Astrocyte of the spinal cord (primary cell): ENCODE measurements at places on chromosomes 12 and 14.
A peak's percentile ranks its signal among the peaks of the same experiment; 100 is the strongest.

DNA sequence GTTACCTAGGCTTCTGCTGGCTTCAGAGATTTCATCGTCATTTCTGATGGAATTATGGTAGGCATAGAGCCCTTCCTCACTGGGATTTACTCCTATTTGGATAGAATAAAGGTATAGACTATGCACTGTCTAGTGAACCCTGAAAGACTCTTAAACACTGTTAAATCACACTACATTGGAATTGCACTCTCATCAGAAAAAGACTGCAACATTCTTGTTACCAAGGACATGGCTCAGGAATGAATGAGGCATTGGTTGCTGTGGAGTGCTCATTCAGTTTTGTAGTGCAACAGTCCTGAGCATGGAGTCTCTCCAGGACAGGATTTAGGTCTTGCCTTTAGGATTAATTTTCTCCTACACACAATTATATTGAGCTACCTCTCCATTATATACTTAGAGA lies 483.0 kb downstream of the NRXN3 start:
- DNase-seq, result no peak

- no peak for DNase-seq
These were observed 30.8 kb downstream of the NTN4 start for GRCh38 chr12:95759718-95760117.

DNA sequence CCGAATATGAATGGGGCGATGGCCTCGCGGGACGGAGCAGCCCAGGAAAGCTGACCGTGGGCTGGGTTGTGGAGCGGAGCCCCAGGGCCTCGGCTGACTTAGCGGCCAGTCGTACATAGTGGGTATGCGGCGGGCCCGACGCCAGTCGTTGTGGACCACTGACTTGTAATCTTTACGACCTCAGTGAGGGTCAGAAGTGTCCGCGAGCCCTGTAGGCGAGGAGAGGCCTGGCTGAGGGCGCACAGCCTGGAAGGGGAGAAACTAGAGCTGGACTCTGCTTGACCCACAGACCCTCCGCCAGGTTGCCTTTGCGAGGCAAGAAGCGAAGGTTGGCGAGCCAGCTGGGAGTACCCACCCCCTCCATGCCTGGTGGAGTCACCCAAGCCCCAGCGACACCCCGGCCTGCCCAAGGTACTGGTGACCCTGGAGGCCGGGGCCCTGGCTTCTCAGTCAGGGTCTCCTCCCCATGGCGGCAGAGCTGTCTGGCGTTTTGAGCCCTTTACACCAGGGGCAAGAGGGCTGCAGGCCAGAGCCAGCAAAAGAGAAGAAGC lies 15.6 kb upstream of the DYNC1H1 start:
- no peak for DNase-seq

DNA sequence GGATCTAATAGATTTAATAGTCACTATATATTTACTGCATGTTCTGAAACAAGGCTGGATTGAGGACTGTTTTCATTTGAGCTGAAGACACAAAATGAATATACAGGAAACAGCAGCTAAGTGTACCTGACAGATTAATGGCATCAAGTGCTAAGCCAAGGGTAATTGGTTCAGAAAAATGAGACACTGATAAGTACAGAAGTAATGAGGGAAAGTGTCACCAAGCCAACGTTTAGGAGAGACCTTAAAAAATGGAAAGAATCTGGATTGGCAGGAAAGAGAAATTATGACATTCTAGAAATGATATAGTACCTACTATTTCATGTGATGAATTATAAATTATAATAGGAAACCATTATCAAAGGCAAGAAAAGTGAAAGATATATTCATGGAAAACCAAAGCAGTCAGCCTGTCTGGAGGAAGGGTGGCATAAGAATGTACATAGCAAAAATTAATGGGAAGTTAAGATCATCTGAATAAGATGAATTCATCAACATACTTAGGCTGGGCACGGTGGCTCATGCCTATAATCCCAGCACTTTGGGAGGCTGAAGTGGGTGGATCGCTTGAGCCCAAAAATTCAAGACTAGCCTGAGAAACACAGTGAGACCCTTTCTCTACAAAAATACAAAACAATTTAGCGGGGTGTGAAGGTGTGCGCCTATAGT lies 21.0 kb upstream of the DUSP16 start:
- DNase-seq, result no peak

GRCh38 chr14:106845286-106846087 lies 1319.1 kb downstream of the TMEM121 start:
- DNase-seq, result no peak

DNA sequence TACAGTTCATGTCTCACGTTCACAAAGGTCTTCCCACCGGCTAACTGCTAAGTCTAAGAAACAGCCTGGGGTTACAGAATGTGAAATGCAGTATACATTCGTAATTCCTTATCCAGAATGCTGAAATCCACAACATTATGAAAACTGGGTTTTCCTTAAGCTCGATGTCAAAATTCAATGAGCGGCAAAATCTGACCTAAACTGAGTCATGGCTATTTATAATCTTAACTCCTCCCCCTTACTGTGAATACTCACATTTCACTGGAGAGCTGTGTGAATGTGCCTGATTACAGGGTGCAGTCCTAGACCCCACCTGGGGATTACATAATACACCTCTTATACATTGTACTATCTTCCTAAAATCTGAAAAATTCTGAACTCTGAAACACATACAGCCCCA lies 35.3 kb downstream of the STX2 start:
- DNase-seq, result peak; percentile 43

DNA sequence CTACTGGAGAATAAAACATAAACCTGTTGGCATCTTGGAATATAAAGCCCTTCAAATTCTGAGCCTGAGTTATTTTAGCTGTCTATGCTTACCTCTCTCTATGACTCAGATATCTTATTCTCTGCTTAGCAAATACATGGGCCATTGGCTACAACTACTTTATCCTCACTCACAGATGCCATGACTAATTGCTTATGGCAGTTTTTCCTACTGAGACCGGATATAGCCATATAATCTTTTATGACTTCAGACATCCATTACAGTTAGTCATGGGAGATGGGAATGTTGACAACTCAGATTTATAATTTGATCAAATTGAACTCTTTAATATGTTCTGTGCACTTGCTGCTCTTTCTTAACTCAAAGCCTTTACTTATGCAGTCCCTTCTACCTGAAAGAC lies 502.4 kb upstream of the ATP2B1 start:
- peak; percentile 57 for DNase-seq

DNA sequence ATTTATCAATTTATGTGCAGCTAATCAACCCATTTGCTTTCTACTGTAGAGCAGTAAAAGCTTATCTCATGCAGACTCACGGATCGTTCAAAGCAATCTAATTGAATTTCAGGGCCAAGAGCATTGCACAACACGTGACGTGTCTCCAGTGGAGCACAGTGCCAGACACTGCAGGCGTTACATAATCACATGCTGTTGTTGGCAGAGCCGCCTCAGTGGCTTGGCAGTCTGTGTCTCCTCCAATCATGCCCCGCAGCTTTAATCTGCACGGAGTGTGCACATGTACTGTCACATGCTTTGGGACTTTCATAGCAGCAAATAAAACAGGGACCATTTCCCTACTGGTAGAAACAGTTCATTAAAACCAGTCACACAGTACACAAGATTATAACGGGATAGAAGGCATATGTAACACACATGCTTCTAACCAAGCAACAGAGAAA lies 309.3 kb downstream of the ITPR2 start:
- peak; percentile 87 for DNase-seq

DNA sequence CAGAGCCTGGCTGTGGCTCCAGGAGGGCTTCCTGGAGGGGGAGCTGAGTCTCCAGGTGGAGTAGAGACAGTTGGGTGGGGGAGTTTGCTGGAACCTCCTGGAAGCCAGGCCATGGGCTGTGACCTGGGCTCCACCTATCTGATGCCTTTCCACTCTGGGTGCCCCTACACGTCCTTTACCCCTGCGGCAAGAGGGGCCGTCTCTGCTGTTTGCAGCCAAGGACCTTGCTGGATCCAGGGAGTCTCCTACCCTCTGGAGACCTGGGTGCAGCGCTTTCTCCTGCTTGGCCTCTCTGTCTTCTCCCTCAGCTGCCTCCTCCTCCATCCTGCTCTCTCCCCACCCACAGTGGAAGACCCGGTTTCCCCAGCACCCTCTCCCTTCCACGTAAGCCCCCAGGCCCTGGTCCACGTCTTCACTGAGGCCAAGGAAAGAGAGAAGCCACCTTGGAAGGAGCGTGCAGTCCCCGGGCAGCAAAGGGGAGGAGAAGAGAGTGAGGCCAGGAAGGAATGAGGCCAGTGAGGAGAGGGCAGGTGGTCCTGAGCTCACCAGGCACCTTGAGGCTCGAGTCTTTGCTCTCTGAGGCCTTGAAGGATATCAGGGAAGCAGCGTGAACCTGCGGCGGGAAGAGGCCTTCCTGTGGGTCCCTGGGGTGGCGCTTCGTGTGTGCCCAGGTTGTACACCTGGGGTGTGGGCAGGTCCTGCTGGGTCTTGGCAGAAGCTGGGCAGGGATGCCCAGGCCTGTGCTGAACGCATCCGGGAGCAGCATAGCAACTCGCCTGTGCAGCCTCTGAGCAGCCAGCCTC lies 294.3 kb upstream of the RTL1 start:
- no peak for DNase-seq

GRCh38 chr14:24705840-24706239 lies 71.8 kb upstream of the GZMB start:
- DNase-seq, result no peak

- peak; percentile 33 for DNase-seq
These were observed at the start of gene PTGDR for GRCh38 chr14:52267501-52268278. Gene PTGDR (plus strand): TSS chr14:52267698. CDS start chr14:52267815, 117 bp downstream.

DNA sequence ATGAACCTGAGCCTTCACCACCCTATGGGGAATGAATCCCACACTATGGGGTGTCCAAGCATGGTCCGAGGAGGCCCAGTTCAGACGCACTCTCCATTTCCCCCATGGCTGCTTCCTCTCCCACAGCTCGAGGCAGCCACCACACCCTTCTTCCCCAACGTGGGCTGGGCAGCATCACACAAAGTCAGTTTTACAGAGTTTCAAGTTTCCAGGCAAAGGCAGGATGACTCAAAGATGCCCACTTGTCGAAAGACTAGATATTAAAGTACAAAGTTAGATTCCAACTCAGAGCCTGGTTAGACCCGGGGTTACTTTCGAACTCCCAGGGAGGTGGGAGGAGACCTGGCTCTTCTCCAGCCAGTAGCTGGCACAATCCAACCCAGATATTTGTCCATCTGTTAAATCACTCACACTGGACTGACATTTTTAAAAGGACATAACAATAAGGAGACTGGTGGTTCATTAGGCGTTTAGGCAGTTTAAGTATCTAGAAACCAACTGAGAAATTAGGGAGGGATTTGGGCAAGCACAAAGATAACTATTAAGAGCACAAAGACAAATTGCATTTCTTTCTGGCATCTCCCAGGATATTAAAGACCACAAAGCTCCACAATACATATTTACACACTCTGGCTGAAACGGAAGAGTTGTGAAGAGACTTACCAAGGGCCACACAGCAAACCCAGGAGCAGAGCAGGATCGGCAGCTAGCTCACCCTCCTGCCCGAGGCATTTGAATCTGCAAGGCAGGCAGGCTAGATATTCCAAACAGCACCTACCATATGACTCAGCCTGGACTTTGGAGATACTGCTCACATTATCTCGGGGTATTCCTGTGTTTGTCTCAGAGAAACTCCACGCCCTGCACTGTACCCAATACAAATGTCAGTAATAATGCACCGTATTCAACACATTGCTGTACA lies 34.8 kb downstream of the TMCC3 start:
- peak; percentile 35 for DNase-seq

DNA sequence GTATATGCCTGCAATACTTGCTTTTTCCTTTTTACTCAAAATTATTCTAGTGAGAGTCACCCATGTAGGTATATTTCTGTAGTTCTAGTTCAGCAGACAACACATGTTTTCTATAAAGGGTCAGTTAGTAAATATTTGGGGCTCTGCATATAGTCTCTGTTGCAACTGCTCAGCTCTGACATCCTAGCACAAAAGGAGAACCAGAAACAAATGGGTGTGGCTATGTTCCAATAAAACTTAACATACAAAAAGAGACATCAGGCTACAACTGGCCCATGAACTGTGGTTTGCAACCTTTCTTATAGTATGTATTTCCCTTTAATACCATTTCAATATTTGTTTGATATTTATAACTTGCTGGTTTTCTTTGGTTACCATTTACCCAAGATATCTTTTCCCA lies 11.9 kb downstream of the NT5DC3 start:
- no peak for DNase-seq

GRCh38 chr14:50421499-50421898 lies 24.8 kb upstream of the CDKL1 start:
- DNase-seq, result no peak

DNA sequence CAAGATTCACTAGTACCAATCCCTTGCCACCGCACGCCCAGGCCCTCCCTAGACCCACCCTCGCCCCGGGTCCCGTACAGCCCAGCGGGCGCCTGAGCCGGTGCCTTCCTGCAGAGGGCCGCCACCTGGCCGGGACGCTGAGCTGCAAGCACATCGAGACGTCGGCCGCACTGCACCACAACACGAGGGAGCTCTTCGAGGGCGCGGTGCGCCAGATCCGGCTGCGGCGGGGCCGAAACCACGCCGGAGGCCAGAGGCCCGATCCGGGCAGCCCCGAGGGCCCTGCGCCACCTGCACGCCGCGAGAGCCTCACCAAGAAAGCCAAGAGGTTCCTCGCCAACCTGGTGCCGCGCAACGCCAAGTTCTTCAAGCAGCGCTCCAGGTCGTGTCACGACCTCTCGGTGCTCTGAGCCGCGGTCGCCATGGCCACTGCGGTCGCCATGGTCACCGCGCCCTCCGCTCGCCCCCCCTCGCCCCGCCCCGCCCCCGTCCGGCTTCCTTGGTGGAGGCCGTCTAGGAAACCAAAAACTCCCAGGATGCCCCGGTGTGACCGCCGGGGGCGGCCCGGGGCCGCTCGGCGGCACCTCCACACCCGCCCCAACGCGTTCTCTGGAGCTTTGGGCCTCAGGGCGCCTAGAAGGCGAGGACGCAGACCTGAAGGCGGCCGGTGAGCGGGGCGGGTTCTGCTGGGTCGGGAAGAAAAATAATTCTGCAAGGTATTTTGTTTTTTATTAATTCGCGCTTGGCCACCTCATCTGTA lies 3.7 kb downstream of the REM2 start:
- DNase-seq, result peak; percentile 67

DNA sequence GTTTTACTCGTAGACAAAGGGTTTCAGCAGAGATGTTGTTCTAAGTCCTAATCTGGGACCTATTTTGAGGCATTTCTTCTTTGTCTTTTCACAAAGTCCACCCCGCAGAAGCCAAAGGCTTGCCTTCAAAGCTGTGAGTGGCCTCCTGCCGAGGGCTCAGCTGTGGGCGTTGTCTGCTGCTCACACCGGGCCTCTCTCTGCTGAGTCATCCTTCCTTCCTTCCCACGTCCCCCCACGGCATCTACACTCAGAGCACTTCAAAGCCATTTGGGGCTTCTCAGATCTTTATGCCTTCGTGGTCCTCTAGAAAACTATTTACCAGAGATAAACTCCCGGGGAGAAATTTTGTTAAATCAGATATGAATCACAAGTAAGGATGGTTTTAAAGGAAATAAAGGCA lies 115.9 kb upstream of the TMPO start:
- DNase-seq, result peak; percentile 88

DNA sequence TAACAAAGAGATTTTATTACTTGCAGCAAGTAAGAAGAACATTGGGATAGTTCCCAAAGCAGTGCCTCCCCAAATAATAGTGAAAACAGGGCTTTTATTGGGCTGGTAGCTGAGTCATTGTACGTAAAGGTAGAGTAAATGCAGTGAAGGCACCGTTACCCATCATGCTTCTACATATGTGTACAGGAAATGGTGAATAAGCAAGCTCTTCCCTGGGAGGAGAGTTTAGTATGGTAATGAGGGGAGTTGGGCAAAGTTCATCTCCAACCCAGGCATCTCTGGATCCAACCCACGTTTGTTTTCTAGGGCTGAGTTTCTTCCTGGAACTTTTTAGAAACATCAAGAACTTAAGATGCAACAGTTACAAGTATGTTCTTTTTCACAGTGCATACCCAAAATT lies 56.2 kb downstream of the KCNK13 start:
- no peak for DNase-seq
